EH (cell line): ENCODE measurements at places on chromosomes 5 and 9.

- DNase-seq, result no peak
These were observed 607.4 kb upstream of the ADAMTS16 start for GRCh38 chr5:4532705-4533080.

GRCh38 chr5:148827723-148828122 is 1.3 kb downstream of the ADRB2 start:
- peak; percentile 17 for DNase-seq

- no peak for DNase-seq
These were observed 187.6 kb downstream of the CSNK1G3 start for GRCh38 chr5:123699571-123699970.

DNA sequence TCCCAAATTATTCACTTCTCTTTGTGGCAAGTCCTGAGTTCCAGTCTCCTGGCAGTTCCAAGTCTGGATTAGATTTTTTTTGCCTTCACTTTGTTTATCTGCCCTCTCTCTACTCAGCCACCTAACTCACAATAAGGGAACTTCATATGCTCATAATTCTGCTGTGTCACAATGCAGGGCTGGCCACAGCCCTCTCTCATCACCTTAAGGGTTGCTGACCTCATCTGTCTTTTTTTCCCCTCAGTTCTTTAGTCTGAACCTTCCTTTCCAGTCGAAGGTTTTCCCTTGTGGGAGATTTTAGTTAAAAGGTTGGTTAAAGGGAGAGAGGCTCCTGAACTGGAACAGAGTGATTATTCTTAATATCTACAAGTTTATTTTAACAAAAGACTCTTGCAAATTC is 4.1 kb downstream of the BAG1 start:
- DNase-seq, result no peak

DNA sequence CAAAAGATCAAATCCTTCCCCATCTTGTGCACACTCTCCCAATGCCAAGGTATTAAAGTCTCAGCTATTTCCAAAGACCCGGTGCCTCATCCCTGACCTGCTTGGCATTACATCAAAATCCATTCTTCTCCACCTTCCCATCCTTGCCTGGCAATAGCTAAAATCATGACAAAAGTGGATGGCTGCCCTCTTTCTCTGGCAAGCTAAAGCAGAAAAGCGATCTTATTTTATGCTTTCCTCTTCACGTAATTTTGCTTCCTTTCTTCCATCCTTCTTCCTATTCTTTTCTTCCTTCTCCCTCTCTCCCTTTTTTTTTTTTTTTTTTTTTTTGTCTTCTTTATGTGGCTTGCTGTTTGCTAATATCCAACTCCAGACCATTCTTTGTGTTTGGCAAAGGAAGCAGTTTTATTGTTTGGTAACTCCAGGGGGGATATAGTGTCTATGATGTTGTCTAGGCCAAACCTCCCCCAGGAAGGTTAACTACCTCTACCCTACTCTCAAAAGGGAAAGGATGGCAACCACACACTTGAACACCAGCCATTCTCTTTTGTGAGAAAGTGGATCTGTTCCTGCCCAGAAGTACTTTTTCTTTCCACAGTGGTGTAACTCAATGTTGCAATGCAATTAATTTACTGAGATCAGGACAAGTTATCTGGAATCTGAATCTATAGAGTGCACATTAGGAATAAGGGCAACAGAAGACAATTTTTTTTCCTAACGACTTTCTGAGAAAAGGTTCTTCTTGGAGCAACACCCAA is 120.9 kb upstream of the TMEM161B start:
- DNase-seq, result no peak

- no peak for DNase-seq
These were observed 74.1 kb downstream of the AOPEP start for GRCh38 chr9:94800424-94801117.

GRCh38 chr5:89338935-89339334 is 456.0 kb upstream of the MEF2C start:
- peak; percentile 75 for DNase-seq

GRCh38 chr5:95822043-95822541 is 434 bp downstream of the GLRX start:
- peak; percentile 62 for DNase-seq
